ENCODE measurements at places on chromosomes 2 and 18.

GRCh38 chr2:112138159-112139032, at the start of gene FBLN7:
FBLN7 (plus strand) TSS chr2:112138385; CDS start chr2:112138656, 271 bp downstream.
- DNase-seq = no peak

- DNase-seq = no peak
Observed at GRCh38 chr18:23049698-23050373, 85.4 kb upstream of the CABLES1 start.

DNA sequence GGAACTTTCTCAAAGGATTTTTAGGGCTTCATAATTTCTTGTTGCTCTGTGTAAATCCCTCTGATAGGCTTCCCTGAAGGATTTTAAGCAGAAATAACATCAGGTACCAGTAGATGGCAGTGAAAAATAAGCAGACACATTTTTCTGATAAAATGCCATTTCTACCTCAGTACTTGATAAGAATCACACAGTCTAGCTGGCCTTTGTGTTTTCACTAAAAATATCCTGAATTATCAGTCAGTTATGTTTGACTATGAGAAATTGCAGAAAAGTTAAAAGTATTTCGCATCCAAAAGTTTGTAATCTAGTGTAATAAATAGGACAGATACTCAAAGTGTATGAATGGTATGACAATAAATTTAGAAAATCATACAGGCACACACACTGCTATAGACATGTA, 68.7 kb downstream of the DNAJC10 start:
- DNase-seq = no peak

DNA sequence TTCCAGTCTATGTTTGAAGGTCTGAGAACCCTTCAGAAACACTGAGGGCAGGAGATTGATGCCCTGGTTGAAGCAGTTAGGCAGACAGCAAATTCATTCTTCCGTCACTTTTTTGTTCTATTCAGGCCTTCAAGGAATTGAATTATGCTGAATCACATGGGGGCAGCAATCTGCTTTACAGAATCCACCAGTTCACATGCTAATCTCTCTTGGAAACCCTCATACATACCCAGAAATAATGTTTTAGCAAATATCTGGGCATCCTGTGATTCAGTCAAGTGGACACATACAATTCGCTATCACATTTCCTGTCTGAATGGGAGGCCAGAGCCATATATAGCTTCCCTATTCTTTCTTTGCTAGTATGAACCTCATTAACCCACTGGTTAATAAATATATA, 301.4 kb upstream of the CNTNAP5 start:
- no peak for DNase-seq

- DNase-seq = no peak
Observed at GRCh38 chr2:113079131-113079530, 11.4 kb downstream of the IL1F10 start.

GRCh38 chr2:86621280-86621943, 2.3 kb downstream of the RNF103 start:
- no peak for DNase-seq

GRCh38 chr18:22168360-22168921, 948 bp upstream of the GATA6 start:
- DNase-seq = no peak

- DNase-seq = no peak
Observed at GRCh38 chr2:1986166-1986565, 241.9 kb upstream of the PXDN start.

DNA sequence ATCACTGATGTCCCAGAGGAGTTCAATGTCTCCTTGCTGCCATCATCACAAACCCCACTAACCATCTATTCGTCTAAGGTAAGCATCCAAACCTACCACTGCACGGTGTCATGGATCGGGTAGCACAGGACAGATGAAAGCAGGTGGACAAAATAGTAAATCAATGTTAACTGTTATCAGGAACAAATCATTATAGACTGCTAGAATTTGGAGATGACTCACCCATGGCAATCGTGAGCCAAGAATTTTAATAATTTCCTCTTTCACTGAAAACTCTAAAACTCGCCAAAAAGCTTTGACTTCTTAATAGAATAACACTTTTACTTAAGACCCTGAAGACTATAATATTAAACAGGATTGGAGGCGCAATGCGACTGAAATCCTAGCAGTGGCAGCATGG, 33.7 kb upstream of the BZW1 start:
- no peak for DNase-seq

GRCh38 chr2:204827701-204828590, 282.7 kb downstream of the PARD3B start:
- no peak for DNase-seq

GRCh38 chr2:126645211-126645618, 10.7 kb upstream of the GYPC start:
- no peak for DNase-seq

DNA sequence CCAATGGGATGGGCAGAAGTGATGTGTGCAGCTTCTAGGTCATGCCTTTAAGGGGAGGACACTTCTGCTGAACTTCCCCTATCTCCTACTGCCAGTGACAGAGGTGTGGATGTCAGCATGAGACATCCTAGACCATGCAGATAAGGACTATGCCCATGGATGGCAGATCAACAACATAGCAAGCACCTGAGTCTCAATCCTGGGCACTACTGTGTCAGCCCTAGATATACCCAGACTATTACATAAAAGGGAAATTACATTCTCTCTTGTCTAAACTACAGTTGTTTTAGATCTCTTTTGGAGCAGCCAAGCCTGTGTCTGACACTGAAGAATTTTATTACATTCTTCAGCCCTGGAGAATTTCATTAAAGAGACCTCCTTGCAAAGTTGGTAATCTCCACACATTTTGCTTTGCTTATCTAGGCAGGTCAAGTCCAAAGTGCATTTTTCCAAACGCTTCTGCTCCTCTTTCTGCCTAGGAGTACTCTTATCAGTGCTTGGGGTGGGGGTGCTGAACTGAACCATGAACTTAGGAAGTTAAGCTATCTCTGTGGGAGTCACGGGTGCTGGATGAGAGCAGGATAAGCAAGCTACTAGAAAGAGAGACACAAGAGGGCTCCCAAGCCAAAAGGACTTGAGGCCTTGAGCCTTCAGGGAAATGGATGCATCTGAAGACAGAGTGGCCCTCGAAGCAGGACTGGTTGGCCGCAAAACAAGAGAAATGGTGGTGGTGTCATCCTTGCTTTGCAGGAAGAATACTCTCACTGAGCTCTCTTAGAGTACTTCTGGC, 95.2 kb upstream of the SPRED2 start:
- no peak for DNase-seq

DNA sequence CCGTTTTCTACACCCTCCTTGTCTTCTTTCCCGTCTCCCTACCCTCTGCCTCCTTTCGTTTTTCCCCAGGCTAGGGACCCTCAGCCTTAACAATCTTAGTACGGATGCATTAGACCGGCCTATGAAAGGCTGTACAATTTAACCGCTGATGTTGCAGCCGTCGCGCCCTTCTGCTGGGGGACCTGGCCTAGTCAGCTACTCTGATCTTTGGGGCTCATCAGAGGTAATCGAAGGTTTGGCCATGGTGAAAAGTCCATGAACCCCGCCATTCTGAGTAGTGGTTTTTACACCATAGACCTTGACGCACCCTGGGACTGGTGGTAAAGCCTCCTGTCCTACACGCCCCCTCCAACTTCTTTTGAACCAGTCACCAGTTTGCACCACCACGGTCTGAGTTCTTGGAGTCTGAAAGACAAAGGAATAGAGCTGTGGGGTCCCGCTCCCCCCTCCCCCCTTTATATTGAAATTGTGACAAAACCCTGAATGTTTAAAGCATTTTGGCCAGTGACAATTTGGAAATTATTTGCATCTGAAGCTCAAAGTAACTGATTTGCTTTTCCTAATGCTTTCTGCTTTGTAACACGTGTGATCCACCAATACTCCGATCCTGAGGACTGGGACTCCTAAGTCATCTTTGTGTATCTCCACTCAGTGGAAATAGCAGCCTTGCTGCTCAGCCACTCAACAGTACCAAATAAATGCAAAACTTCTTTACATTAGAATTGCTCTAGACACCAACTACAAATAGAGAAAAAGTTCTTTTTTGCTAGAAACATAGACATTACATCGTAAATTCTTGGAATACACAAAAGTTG, 642 bp upstream of the SRSF7 start:
- DNase-seq = no peak

DNA sequence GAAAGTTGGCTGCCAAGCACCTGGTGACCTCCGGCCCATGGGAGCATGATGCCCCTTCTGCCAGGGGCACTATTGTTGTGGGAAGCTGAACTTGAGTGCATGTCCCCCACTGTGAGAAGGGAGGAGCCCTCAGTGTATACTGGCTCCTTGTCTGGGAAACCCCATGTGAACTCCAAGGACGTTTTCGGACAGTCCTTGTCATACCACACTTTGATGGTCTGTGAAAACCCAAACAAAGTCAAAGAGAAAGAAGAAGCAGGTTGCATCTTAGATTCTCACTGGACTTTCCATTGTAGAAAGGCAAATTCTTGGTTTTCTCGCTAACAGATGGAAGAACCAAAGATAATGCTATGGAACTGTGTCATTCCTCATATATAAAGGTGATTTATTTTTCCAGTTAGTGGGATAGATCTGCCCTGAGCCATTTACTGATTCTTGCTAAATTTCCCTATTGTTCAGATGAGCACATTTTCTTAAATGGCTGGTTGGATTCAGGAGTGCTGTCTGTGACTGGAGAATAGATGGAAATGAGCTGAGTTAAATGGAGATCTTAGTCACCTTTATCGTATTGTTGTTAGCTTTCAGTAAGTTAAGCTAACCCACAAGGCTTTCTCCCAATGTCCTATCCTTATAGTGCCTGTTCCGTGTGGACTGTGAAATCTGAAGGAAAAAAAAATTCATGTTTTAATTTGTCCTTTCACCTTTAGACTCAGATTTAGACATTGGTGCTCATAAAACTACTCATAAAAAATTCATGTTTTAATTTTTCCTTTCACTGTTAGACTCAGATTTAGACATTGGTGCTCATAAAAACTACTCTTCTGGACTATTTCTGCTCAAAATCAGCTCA, 166.6 kb downstream of the ACTR3 start:
- no peak for DNase-seq

DNA sequence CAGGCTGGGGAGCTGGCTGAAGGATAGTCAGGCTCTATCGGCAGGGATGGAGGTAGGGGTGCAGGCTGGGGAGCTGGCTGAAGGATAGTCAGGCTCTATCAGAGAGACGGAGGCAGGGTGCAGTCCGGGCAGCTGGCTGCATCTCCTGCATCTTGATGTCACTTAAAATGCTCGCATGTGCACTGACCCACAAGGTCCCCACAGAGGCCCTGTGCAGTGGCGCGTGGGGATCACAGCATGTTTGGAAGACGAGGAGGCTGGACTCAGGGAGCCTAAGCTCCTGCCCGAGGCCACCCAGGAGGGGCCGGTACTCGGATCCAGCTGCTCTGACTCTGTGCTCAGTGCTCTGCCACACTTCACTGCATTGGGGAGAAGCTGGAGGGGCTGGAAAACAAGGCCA, 189.0 kb upstream of the HDAC4 start:
- DNase-seq = no peak

GRCh38 chr2:198405311-198405710, 600.9 kb downstream of the PLCL1 start:
- DNase-seq = no peak

- no peak for DNase-seq
Observed at GRCh38 chr2:224110811-224111210, 71.7 kb upstream of the SERPINE2 start.

DNA sequence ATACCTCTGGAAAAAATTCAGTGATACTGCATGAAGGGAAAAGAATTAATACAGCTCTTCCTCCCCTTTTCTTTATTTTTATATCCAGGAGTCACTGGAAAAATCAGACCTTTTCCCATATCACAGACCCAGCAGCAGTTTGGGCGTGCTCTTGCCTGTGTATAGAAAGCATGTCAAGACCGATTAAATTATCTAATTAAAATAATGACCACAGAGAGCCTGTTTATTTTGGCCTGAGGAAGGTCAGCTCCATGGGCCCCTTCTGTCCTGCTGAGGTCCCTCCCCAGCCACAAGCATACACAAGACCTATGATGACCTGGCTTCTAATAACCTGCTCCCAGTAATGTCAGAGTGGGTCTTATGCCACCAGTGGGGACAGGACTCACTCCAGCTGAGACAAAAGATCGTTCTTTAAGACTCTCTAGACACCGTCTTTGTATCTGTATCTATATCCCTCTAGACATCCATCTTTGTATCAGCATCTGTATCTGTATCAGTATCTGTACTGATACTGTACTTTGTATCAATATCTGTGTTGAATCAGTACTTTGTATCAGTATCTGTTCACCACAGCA, 147.8 kb downstream of the VAPA start:
- no peak for DNase-seq

DNA sequence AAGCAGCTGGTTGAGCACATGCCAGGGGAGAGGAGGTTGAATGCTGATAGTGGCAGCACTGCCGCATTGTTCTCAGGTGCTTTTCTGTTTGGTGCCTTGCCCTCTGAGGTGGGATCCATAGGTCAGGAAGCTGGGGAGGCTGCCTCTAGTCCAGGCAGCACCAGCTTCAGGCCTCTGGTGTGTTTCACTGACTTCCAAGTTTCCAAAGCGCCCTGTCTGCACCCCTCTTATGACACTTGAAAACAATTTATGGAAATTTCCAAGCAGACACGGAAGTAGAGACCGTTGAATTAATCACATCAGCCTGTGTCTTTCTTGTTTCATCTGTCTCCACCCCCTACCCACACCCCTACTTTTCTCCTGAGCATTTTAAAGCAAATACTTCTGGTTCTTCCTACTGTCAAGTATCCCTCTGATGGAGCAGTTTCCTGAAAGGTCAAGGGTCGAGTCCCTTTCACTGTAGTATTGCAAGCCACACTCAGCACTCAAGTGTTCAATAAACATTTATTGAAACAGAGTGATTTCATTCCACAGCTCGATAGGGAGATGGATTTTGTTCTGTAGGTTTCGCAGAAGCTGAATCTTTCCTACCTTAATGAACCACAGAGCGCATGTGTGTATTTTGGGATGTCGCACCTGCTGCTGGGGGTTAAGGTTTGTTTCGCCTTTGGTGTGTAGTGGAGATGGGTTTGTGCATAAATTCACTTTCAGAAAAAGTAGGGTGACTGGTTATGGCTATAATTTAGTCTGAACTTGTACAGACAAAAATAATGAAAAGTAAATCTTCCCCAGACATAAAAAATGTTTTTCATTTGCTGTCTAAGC, 21.4 kb downstream of the DGKD start:
- DNase-seq = no peak
